ENCODE measurements at places on chromosomes 6 and 20.
A peak's percentile ranks its signal among the peaks of the same experiment; 100 is the strongest.

GRCh38 chr6:79543886-79544285, 6.7 kb upstream of the LCA5 start:
- no peak for DNase-seq

GRCh38 chr6:155273431-155273830, 9.6 kb downstream of the CLDN20 start:
- peak; percentile 96 for DNase-seq

GRCh38 chr6:133277900-133278545, 36.9 kb downstream of the EYA4 start:
- no peak for DNase-seq

- no peak for DNase-seq
These were observed 543.6 kb upstream of the CITED2 start for GRCh38 chr6:139917951-139918630.

DNA sequence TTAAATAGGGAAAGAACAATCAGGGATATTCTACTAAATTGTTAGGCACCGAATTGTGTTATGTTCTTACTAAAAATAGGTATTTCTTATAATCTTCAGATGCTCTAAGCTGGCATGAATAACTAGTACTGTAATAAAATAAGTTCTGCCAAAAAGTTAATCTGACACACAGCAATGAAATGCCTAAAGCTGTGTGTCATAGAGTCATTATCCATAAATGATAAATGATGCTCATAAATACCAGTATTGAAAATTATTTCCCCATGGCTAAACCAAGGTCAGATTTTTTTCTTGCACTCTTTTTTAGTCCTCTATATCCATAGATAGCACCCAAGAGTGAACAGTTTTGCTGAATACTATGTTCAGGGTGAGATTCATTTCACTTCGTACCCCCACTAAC, 11.7 kb upstream of the PRIM2 start:
- DNase-seq: peak; percentile 77

- no peak for DNase-seq
These were observed 86.4 kb downstream of the SHLD1 start for GRCh38 chr20:5836569-5836968.

GRCh38 chr6:44172731-44173500, 14.3 kb downstream of the CAPN11 start:
- peak; percentile 72 for DNase-seq

- DNase-seq: no peak
These were observed 644.3 kb downstream of the KIF16B start for GRCh38 chr20:15928946-15929345.

DNA sequence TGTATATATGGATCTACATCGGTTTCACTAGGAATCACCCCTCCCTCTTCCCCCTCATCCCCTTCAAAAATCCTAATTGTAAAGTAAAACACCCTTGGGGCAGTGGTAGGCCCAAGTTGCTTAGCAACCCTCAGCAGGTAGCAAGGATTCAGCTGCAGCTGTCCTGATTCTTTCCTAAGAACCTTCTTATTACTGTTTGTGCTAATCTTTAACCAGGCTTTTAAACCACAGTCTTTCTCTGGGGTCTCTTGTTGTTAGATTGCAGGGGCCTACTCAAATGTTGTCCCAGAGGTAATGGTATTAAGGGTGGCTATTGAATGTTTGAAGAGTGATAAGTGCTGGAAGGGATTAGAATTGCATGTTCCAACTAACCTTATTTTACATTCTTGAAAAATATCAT, 46.4 kb downstream of the PRL start:
- DNase-seq: no peak

DNA sequence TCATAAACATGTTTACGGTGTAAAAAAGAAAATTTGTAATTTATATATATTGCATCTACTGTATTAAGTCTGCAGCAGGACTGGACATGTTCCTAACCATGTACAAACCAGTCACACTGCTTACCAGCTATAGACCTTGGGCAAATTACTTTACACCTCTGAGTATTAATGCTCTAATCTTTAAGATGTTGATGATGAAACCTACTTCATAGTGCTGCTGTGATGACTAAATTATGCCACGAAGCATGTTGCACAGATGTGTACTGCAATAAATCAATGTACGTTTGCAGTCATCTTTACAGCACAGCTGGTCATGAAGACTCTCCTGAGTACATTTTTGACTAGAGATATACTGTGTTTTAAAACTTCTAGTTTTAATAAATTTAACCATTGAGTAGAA, 42.6 kb downstream of the PRKN start:
- no peak for DNase-seq

DNA sequence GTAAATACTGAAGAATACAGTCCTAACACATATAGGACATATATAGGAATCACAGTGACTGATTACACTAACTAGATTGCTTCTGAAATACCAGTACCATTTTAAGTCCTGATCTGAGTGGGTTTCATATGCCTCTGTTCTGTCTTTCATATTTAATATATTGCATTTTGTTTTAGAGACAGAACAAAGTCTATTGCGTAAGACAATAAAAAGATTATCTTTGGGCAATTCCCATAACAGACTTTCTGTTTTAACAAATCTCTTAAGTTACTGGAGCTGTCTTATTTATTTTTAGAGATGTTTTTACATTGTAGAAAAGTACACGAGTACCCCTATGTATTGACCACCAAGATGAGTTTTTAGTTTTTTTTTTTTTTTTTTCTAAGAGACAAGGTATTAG, 29.6 kb downstream of the ANKRD6 start:
- DNase-seq: no peak

DNA sequence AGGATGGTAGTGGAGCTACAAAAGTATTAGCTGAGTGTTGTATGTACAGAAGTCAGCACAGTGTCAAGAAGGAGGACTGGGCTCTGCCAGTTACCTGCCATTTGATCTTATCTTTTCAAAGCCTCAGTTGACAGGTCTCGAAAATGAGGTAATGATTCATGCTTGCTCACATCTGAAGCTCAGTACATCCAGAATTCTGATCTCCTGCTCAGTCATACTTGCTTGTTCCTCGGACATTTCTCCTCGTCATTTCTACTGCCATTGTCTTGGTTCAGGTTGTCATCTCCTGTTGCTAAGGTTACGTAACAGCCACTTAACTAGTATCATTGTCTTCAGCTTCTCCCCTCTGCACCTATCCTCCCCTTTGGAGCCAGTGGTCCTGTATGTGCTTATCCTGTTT, 89.5 kb downstream of the SLX4IP start:
- DNase-seq: peak; percentile 35
